Activated CD4-positive, CD25-positive, alpha-beta regulatory T cell (primary cell): ENCODE measurements at places on chromosomes 1 and 21.
A peak's percentile ranks its signal among the peaks of the same experiment; 100 is the strongest.

GRCh38 chr1:157356601-157357000 lies 195.7 kb downstream of the FCRL5 start:
- no peak for DNase-seq

GRCh38 chr1:169472738-169473137 lies 13.0 kb downstream of the SLC19A2 start:
- DNase-seq, result no peak

DNA sequence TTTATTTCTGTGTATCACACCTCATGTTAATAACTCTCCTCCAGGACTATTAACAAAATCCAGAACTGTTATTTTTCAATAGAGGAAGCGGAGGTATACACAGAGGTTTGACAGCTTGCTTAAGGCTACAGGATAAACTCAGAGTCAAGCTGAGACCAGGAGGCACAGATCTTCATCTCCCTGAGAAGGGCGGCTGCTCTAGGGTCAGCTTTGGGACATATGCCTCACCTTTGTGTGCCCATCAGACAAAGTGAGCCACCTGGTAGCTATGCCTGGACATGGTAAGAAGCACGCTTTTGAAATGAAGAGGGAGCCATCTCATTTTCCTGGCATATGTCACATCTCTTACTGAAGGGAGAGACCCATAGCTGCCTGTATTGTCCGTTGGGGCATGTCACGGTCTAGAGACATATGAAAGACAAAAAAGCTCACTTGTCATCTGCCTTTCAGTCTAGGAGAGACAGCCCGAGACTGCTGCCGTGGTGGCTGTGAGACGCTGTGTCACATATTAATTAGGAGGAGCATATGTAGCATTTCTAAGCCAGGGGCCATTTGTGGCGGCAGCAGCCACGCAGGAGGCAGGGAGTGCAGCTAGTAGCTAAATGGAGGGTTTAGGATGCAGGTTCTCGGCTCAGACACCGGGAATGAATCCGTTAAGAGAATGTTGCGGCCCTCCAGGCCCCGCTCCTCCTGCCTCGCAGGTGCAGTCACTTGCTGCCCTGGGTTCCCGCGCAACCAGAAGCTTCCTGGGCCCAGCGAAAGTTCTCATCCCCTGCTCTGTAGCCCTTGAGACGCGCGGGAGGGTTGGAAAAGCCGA lies 161.3 kb upstream of the C1orf21 start:
- no peak for DNase-seq

- peak; percentile 32 for DNase-seq
Observed at GRCh38 chr1:203629507-203630082, 3.0 kb downstream of the ATP2B4 start.

GRCh38 chr1:163072658-163073057 lies 3.5 kb downstream of the RGS4 start:
- DNase-seq, result no peak

GRCh38 chr21:27077501-27077900 lies 110.6 kb upstream of the ADAMTS5 start:
- DNase-seq, result no peak

- DNase-seq, result no peak
Observed at GRCh38 chr1:154752273-154753030, 117.6 kb downstream of the KCNN3 start.

GRCh38 chr1:161726473-161727255 lies 5.3 kb downstream of the FCRLB start:
- peak; percentile 42 for DNase-seq

GRCh38 chr1:81802707-81803430 lies 2.1 kb downstream of the ADGRL2 start:
- no peak for DNase-seq

GRCh38 chr1:15525050-15526020 lies 1.3 kb upstream of the DNAJC16 start:
- no peak for DNase-seq

- DNase-seq, result no peak
Observed at GRCh38 chr1:3814065-3814464, 17.8 kb upstream of the LRRC47 start.

GRCh38 chr1:244628789-244629188 lies 24.1 kb upstream of the DESI2 start:
- no peak for DNase-seq

DNA sequence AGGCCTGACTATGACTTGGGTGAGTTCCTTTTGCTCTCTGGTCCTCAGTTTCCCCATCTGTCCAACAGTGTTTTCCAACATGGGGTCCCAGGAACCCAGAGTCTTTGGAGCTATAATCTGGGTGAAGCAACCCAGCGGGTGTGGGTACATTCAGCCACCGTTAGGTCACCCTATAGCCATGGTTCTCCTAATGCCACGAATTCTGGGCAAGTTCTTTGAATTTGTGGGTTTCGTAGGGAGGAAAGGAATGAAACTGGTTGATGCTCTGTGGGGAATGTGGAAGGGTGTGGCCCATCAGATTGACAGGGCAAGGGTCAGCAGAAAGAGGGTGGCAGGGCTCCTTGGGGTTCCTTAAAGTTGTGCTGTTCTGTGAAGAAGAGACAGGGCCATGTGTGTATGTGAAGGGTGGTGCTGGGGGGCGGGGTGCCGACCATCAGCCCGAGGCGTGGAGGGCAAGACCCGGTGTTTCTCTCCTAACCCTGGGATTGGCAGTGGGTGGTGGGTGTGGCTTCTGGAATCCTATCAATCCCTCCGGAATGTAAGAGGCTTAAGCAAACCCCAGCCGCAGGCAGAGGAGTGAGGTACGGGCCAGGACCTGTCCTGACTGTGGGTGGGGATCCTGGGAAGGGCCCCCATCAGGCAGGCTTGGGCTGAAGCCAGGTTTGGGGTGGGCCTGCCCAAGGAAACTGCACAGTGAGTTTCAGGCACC lies 35.5 kb upstream of the ZNF362 start:
- no peak for DNase-seq

GRCh38 chr1:218527737-218528136 lies 182.6 kb downstream of the TGFB2 start:
- no peak for DNase-seq

GRCh38 chr1:6904476-6905170 lies 119.4 kb downstream of the CAMTA1 start:
- no peak for DNase-seq

- DNase-seq, result no peak
Observed at GRCh38 chr1:204524986-204525385, 8.8 kb downstream of the MDM4 start.

DNA sequence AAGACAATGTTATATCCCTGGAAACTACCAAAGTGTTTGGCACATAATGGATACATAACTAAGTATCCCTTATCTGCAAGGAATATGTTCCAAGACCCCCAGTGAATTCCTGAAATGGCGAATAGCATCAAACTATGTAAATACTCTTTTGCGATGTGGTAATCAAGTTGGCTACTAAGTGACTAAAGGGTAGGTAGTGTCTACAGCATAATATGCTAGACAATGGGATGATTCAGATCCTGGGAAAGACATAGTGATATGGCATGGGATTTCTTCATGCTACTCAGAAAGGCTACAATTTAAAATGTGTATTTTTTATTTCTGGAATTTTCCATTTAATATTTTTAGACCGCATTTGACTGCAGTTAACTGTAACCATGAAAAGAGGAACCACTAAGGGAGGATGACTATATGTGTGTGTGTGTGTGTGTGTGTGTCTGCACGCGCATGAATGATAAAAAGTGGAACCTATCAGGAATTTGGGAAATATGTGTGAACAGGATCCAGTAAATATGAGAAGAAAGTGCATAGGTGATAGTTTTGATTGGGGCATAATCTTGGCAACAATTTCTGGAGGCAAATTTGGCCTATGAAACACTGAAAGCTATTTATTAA lies 1899.9 kb downstream of the NCAM2 start:
- no peak for DNase-seq

GRCh38 chr1:170407581-170407980 lies 124.4 kb upstream of the GORAB start:
- DNase-seq, result no peak

- DNase-seq, result no peak
Observed at GRCh38 chr1:199182186-199182843, 543.5 kb downstream of the PTPRC start.

DNA sequence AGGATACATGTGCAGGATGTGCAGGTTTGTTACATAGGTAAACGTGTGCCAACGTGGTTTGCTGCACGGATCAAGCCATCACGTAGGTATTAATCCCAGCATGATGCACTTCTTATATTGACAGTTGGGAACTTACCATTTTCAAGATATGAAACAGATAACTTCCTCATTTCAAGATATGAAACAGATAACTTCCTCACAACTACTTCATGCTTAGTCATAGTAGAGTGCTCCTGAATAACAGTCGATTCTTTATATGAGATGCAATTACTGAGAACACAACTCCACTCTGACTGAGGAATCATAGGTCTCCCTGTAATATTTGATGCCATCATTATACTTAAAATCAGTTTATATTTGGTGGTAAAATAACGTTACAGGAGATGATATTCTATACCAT lies 1124.3 kb downstream of the AMY1C start:
- no peak for DNase-seq
